ENCODE measurements at places on chromosomes 6 and 20. TPM values are rescaled to one million over a fixed set of nuclear protein-coding genes. Genes with fewer than 3 reads are reported as not detected.

DNA sequence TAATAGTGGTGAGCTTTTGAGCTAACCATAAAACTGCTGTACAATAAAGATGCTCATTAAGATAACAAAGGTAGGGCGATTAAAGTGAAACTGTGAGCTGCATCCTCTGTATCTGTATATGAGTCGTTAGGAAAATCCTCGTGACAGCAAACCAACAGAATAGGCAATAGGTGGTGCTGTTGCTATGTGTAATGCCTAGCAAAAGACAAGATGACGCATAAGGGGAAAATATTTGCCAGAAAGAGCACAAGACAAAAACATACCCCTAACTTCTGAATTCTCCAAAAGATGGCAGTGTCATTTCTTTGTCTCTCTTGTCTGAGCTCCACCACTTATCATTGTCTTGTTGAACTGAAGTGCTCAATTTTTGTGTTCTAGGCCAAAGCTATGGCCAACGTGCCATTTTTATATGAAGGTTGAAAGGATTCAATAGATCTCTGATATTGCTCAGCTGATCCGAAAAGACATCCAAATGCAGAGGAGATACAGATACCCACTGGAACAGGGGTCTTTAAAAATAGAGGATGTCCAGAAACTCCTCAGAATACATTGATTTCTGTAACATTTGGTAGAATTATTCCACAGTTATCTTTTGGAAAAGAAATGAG is 56.3 kb upstream of the ANKEF1 start:
- DNase-seq: no peak

DNA sequence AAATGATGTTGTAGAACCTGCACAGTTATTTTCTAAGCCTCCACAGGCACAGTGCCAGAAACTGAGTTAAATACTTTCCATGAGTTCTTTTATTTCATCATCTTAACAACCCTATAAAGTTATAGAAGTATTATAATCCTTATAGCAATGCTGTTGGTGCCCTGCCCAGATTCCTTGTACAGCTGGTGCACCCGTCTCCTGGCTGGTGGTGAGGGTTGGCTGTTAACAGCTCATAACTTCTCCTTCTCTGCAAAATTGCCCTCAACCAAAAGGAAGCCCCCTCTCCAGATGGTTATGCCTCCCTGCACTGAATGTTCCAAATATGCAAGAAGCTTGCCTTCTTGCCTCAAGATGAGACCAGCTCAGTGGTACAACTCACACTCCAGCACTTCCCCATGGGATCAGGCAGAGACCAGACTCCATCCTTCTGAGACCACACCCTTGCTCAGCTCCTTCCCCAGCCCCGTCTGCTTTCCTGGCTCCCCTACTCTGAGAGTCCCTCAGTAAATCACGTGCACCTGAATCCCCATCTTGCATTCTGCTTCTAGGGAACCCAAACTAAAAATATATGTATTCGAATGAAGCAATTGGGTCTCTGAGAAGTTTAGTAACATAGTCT is 304.4 kb upstream of the PLCB4 start:
- no peak for DNase-seq

DNA sequence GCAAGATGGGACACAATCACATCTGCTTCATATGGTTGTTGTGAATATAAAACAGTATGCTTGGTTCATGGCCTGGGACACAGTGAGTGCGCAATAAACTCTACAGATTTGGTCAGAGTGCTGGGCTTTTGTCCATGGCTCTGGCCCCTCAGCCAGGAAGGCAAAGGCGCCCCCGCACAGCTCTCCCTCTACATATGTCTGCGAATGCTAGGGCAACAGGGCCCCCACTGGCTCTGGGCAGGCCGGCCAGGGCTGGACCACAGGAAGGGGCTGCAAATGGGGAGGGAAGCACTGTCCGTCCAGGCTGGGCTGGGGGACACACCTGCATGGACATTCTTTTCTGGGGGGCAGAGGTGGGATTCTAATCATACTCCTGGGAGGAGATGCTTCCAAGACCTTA is 151.8 kb upstream of the MLN start:
- no peak for DNase-seq

DNA sequence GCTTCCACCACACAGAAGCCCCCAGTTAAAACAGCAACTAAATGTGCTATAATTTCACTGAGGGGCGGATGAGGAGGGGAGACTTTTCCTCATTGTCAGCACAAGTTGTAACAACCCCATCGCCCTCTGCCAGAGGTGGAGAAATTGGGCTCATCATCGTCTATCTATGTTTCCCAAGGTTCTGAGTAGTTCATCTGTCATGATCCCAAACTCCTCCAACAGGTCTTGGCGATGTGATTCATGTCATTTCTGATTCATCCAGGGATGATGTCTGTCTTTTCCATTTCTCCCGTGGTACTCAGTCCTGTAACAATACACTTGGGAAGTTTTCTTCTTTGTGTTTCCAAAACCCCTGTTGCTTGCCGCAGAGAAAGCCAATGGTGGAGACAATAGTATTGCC is 51.0 kb downstream of the TFAP2A start:
- DNase-seq: no peak

DNA sequence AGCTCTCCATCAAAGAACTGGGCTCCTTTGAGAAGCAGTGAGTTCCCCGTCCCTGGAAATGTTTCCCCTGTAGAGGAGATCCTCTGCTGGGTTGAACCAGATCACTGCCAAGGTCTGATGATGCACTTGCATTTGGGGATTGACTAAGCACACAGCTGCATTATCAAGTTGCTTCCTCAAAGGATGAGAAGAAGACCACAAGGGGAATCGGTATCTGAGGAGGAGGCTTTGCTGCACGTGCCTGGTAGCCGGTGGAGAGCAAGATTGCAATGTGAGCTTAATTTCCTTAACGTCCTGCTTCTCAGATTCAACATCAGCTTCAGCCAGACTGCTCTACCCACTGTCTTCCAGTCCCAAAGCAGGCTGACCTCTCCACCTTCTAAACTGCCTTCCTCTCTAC is 128.8 kb upstream of the STMND1 start:
- DNase-seq: no peak

- DNase-seq: no peak
Measured at GRCh38 chr20:13355941-13356486, 134.9 kb downstream of the ISM1 start.

Gene WFDC8
- not detected for total RNA-seq

Measured in activated naive CD8-positive, alpha-beta T cell treated with anti-CD3 and anti-CD28 coated beads, Interleukin-2, amount 10 ng/mL, durations not matched to agents 7 days and 5 days (primary cell).